ENCODE measurements at places on chromosomes 12 and 14.
A peak's percentile ranks its signal among the peaks of the same experiment; 100 is the strongest.

- no peak for DNase-seq
Observed at GRCh38 chr14:106522990-106523389, 996.6 kb downstream of the TMEM121 start.

GRCh38 chr12:131830335-131830913 lies 2.2 kb downstream of the MMP17 start:
- peak; percentile 87 for DNase-seq

- DNase-seq = no peak
Observed at GRCh38 chr14:92759300-92759678, 10.9 kb upstream of the LGMN start.

GRCh38 chr12:106246891-106247673 lies 738 bp downstream of the CKAP4 start:
- peak; percentile 81 for DNase-seq

DNA sequence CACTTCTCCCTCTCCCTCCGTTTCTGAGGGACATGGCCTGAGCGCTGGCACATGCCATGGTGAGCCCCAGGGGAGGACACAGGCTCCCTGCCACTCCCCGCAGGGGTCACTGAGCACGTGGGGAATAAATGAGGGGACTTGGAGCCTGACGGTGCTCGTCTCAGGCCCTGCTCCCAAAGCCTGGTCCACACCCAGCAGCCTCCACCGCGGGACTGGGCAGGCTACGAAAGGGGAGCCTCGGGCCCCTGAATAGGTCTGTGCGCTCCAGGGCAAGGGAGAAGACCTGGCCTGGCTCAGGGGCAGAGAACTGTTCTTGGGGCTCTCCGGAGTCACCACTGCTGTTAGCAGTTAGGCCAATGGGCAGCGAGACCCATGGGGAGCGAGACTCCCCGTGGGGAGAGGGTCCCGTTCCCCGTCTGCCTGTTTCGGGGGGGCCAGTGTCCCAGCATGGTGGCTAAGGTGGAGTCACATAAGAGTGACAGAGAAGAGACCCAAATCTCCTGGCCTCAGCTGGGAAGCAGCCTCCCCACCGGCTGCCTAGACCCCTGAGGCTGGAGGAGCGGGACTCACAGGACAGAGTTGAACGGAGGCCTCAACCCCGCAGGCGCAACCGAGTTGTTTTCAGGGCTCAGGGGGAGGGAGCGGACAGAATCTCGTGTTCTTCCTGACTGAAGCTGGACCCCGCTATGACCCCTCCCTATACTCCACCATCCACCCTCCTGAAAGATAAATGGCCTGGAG lies 329.8 kb upstream of the SFSWAP start:
- peak; percentile 42 for DNase-seq

DNA sequence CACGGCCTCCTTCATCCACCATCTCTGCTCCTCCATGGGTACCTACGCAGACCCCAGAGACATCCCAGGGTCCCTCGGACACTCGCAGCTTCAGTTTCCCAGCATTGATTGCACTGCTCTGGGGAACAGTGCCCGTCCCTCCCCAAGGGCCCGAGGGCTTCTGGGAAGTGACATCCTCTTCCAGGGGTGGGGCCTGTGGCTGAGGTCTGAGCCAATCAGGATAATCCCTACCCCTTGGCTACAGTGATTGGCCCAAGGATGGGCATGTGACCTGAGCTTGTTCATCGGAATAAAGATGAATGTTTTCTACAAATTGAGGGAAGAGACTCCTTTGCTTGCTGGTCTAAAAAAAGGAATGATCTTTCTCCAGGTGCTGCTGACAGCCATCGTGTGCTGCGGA lies 37.3 kb upstream of the MYL2 start:
- peak; percentile 87 for DNase-seq

GRCh38 chr12:78917513-78917912 lies 52.9 kb downstream of the SYT1 start:
- DNase-seq = no peak

DNA sequence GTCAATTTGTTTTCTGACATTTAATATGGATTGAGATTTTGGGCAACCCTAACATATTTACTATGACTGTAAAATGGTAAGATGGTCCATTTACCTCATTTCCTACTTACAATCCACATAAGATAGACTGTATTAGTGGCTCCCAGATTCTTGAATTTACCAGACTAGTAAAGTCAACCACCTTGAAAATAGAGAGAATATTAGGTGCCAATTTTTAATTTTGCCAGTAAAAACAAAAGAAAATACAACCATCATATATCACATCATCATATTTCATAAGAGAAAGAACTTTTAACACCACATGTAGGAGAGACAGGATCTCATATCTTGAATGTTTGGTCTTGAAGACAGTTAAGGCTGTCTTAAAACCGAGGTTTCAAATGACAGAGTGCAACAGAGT lies 7.7 kb upstream of the FBLN5 start:
- no peak for DNase-seq

DNA sequence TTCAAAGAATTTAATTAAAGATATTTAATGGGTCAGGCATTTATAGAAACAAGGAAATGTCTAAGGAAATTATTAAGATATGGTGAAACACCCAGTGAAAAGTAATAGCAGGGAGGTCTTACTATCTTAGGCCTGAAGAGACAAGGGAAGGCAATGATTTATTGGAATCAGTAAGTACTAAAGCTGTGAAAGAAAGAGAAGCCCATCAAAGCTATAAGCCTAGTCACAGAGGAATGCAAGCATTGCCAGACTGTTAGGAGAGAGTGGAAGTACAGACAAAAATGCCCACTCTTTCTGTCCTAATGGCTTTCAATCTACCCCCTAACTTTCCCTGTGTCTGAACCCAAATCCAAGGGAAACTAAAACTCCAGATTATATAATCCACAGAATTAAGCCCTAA lies 69.2 kb upstream of the PIK3C2G start:
- DNase-seq = no peak

GRCh38 chr12:50018154-50018553 lies 7.1 kb downstream of the RACGAP1 start:
- no peak for DNase-seq

DNA sequence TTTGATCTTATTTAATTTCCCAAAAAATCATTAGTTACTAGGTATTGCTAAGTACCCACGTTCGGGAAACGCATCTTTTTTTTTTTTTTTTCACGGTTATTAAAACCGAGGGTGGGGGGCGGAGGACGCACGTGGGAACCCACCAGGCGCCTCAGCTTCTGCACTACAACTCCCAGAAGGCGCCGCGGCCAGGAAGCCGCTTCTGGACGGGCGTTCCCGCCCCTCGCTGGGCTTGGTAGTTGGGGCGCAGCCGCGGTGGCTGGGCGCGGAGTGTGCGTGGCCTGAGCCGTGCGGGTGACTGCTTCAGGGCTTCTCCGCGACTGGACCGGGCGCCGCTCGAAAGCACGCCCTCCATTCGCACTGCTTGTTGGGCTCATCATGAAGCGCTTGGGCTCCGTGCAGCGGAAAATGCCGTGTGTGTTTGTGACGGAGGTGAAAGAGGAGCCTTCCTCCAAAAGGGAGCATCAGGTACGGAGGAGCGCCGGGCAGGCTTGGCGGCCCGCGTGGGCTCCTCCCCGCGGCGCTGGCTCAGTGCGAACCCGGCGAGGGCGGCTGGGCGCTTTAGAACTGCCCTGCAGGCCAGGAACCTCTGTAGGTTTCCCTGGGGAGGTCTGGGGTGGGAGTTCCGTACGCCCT lies 6.2 kb upstream of the C12orf50 start:
- DNase-seq = peak; percentile 91

- DNase-seq = no peak
Observed at GRCh38 chr12:13127444-13127843, 24.0 kb upstream of the GSG1 start.

DNA sequence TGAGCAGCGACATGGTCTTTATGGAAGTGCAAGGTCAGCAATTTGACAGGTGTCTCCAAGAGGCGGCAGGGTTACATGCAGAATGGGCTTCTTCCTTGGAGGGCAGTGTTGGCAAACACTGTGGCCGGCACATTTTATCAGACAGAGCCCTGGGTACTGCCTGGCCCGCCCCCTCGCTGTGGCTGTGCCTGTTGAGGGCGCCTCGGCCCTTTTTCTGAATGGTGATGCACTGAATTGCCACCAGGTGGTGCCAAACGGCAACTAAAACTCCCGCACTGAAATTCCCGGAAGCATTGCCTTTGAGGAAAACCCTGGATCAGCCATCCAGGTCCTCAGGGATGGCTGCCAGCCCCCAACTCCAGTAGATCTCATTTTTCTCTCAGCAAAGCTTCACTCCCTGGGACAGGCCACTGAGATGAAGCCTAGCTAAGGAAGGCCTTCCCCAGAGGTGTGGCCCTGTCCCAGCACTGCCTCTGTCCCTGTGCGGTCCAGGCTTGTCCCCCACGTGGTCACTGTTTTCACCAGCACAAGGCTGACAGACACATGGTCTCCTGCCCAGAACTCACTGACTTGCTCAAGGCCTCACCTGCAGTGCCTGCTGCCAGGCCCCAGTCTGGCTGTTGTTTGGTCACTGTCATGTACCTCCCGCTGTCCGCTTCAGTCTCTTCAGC lies 73.6 kb downstream of the TESC start:
- DNase-seq = peak; percentile 87

- peak; percentile 71 for DNase-seq
Observed at GRCh38 chr14:60656686-60657455, 7.6 kb upstream of the SIX1 start.

DNA sequence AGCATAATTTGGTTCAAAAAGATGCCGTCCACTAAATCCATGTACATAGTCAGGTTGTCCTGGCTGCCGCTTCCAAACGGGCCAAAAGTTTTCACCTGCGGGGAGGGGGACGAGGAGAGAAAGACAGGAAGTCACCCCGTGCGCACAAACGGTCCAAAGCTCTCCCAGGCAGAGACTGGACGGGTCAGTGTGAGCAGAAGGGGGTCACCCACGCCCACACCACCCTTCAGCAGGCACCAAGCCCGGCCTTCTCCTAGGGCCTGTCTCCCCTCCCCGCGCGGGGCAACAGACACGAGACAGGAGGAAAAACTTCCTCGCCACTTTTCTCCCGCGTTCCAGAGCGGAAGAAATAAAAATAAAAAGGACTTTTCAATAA lies 888 bp downstream of the CCDC88C start:
- no peak for DNase-seq

GRCh38 chr12:3199551-3200031 lies 122.4 kb downstream of the TSPAN9 start:
- DNase-seq = peak; percentile 82

- no peak for DNase-seq
Observed at GRCh38 chr14:64825509-64825908, 54.2 kb downstream of the SPTB start.

DNA sequence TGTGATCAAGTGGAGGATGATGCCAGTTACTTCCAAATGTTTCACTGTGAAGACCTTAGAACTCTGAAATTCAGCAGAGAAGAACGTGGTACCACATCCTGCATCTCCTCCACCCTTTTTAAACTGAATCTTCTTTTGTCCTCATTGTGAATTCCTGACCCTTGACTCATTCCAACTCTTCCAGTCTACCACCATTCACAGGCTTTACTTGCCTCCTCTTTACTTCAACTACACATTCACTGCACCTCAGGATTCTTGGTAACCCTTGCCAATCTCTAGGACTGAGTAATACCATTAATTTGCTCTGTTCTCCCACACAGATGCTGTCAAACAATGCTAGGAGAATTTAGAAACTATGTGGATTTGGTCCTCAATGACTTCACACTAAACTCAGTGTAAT lies 37.3 kb downstream of the PPP1R12A start:
- no peak for DNase-seq

DNA sequence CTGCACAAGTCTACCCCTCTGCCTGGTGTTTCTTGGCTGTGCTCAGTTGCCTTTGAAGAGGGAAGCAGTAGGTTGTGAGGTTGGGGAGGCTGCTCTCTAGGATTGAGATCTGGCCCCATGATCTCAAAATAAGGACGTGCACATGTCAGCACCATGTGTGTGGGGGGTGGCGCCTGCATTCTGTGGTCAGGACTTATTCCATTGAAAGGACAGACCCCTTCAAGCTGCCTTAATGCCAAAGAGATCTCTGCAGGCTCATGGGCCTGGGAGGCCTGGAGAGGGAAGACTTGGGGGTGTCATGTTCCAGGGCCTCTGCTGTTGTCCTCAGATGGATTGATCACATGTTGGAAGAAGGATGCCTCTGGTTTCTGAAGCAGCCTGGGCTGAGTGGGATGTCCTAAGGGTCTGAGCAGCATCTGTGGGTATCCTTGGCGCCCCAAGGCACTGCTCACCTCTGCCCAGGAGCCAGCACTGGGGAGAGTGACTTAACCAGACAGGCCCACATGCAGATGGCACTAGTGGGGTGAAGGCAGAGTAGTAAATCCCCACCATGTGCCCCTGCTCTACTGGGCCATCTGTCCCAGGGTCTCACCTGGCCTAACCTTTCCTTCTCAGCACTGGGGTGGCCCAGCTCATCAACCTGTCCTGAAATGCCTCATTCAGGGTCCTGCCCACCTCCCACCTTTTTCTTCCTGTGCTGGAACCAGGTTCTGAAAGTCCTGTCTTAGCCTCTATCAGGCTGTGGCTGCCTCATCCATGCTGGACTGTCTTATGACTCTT lies 118.9 kb downstream of the ADGRD1 start:
- no peak for DNase-seq

- no peak for DNase-seq
Observed at GRCh38 chr12:108939594-108939993, 59.7 kb downstream of the DAO start.

DNA sequence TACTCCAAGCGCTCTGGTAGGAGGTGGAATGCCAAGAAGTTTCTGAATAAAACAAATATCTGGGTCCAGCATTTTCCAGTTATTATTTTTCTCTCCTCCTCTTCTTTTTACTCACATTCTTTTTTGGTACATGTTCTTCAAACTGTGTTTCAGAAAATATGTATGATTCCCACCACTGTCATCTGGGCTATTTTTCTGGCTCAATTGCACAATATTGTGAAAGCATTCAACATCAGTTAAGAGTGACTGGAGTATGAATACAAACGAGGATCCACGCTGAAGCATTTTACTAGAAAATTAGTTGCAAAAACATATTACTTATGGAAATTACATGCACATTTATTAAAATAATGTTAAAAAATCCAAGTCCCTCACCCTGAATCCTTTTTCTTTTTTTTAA lies 61.5 kb downstream of the KCNMB4 start:
- no peak for DNase-seq

DNA sequence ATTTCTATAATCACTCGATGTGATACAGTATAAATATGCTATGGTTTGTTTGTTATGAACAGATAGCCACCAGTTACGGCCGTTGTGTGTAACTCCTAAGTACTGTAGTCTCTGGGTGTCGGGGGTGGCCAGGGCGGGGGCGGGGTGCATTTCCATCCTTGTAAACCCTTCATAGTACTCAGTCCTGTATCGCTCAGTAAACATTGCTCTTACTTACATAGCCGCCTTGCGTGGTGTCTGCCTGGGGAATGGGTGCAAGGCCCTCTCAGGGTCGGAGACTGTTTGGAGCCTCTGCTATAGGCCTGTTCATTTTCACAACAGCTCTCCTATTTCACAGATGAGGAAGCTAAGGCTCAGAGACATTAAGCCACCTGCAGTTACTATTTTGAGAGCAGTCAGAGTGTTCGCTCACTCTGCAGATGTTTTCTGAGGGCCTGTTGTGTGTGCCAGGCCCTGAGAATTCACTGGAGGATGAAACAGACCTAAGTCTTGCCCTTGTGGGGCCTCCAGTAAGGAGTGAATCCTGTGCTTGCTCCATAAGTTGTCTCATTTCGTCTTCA lies 42.5 kb downstream of the JDP2 start:
- DNase-seq = no peak

All from SK-N-SH (cell line).